ENCODE measurements at places on chromosomes 1 and 21.

DNA sequence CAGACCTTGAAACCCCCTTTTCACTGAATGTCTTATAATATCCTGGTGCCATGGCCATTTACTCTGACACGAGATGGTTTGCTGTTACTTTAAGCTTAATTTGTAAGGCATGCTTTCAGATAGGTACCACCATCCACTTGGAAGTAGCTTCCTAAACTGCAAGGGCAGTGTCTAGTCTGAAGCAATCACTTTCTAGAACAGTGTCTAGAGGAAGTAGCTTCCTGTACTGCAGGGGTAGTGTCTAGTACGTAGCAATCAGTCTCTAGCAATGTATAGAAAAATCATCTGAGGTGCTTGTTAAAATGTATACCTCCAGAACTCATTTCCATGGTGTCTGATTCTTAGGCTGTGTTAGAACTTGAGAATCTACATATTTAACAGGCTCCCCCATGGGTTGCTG, 42.5 kb downstream of the ZBTB40 start:
- no peak for DNase-seq

GRCh38 chr1:89721351-89721750, 88.4 kb downstream of the LRRC8C start:
- no peak for DNase-seq

DNA sequence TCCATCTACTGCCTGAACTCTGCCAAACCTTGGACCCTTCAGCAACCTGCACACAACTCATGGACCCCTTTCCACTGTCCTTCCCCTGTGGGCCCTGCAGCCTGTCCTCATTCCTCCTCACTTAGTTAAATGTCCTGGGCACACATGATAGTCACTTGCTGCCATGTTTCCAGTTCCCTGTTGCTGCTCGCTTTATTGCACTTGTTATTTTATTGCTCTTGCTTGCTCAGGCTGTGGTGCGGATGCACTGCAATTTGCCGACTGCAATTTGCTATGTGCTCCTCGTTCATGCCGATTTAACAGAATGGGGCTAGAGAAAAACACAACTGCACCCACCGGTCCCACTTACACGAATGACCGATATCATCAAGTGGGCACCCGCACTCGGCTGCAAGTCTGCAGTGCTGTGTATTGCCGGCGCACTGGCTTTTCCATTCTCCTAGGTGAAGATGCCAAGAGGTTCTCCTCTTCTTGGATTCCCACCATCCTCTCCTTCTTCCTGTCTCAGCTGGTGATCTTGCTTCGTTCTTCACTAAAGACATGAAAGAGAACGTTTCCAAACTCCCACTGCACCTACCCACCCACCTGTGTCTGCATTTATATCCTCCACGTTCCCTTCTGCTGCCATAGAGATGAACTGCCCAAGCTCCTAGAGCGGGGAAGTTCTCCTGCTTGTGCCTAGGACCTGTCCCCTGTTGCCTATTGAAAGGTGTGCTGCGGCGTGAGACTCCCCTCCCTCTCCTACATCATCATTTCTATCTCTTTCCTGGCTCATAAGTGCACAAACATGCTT, 45.4 kb upstream of the B3GALT5 start:
- no peak for DNase-seq

DNA sequence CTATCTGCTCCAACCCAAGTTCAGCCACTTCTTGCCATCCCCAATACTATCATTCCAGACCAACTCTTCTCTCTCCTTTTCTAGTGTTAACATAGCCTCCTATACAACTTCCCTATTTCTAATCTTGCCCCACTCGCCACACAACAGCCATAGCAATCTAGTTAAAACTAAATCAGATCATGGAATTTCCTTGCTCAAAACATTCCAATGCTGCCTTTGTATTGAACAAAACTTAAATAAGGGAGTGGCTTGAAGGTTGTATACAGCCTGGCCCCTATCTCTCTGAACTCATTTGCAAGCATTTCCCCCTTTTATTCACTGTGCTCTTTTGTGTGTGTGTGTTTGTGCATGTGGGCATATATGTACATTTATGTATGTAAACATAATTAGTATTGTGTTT, 118.1 kb upstream of the SGIP1 start:
- no peak for DNase-seq

- DNase-seq: no peak
Measured at GRCh38 chr21:44295646-44296045, 4.2 kb upstream of the PFKL start.

- no peak for DNase-seq
Measured at GRCh38 chr1:27517907-27518718, 28.1 kb upstream of the WASF2 start.

GRCh38 chr1:112332176-112333150, 63.6 kb upstream of the CTTNBP2NL start:
- no peak for DNase-seq

DNA sequence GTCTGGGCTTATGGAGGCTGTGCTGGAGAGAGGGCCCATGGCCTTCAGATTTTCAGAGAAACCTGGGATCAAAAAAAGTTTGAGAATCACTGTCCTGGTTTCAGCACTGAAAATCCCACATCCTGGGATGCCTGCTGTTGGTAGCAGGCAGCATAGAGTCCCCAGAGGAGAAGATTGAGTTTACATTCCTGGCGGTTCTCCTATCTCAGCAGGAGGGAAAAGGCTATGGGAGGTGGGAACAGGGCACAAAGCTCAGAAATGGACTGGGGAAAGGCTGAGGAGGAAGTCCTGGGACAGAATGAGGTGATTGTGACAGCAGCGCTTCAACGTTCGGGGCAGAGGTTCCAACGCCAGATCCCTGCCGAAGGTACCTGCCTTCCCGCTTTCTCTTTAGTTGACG, 103.4 kb downstream of the ETS2 start:
- no peak for DNase-seq

- DNase-seq: no peak
Measured at GRCh38 chr1:35560256-35561225, 2.9 kb downstream of the NCDN start.

- peak; percentile 43 for DNase-seq
Measured at GRCh38 chr1:74733604-74734484, 892 bp downstream of the TYW3 start.

DNA sequence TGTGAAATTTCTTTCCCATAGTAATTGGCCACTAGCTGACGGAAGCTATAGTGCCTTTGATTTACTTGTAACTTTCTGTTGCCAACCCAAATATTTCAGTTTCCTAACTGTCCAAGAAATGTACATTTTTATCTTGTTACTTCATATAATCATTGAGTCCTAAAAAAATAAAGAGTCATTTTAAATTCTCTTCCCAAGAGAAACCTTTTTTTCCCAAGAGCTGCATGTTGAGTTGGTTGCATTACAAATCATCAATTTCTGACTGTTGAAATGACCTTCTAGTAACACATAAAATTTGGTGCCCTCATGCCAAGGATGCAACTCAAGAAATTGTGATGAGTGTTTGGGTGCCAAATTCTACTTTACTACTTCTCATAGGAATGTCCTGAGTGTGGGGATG, 61.0 kb downstream of the HMCN1 start:
- DNase-seq: no peak

DNA sequence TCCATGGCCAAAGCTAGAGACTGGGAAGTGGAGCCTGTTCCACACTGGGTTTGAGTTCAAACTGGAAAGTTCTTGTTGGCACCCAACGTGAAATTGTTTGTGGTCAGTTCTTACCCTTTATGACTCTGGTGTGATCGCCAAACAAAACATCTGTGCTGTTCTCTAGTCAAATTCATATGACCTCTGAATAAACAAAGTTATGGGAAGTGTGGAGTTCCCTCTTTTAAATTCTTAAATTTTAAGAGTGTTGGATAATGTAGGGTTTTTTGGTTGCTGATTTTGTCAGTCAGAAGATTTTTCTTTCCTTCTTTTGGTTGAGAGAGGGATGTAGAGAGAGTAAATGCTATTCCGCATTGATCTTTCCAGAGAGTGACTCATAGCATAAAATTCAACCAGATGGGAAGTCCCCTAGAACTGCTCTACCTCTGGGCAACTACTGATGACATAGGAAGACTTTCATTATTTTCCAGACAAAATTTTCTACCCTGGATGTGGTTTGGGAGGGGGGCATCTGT, 36.4 kb downstream of the CHML start:
- DNase-seq: no peak

GRCh38 chr1:77888781-77889642, 588 bp downstream of the NEXN start:
- DNase-seq: no peak

DNA sequence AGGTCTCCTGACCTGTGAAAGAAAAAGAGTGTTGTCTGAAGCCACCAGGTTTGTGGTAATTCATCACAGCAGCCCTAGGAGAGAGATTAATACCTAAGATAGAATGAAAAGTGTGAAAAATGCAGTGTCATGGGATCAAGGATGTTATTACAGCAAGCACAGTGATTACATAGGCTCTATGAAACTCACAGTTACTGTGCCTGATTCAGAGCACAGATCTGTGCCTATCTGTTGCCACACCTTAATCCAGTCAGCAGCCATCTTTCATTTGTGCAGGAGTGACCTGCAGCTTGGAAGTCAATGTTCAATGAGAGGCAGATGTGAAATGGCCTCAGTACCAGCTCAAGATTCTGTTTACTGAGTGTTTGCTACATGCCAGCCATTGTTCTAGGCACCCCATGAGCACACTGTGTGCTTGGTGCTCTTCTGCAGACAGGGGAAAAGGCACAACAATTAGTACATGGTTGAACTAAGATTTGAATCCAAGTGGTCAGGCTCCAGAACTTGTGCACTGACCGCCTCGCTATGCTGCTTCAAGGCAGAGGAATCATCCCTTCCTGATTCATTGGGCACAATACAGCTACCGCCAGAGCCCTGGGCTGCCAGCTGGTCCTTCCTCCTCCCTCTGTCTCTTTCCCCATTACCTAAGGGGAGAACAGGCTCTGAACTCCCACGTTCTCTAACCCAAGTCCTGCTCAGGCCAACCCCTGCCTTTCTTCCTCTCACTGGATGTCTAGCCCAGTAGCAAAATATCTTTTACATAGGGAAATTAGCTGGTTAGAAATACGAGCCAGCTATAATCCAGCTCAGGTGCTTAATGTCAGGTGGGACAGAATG, 56.3 kb upstream of the NEK2 start:
- DNase-seq: no peak

DNA sequence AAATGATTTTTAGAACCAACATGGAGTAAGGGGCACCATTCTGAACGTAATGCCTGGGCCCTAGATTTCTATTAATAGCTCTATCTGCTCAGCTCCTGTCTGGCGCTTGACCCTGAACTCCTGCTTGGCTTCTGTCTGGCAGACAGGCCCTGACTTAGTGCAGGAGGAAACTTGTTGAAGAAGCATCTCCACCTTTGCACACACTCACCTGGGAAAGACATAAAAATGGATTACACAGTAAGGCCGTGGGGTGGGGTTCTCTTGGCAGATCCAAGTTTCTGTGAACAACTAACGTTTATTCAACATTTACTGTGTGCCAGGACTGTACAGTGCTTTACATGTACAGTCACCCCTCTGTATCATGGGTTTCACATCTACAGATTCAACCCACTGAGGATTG, 62.1 kb upstream of the CNIH3 start:
- no peak for DNase-seq

DNA sequence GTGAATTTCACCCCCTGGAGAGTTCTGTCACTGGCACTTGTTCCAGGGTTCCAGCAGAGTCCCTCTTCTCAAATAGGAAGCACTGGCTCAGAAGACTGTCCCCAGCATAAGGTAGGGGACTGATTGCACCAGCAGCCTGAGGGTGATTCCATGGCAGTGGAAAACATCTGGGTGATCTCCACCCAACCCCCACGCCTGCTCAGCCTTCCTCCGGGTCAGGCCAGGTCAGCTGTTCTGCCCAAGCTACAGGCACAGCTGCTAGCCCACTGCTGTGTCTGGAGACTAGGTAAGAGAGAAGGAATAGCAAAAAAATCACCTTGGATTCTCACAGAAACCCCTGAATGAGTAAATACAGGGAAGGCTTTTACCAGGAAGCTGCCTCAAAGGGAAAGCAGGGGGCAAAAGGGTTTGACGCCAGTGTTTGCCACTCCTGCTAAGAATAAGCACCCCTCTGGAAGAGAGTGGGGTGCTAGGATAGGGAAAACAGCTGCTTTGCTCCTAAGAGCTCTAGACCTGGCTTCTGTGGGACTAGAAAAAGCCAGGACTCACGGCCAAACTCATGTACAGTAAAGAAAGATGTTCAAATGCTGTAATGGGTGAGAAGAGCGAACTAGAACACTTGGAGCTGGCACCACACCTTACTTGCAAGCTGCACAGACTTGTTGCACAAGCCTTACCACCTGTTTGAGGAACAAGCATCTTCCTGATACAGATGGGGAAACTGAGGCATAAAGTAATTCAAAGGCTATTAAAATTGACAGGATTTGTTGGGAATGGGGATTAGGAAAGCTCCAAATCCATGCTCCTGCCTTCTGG, 1.0 kb upstream of the DENND2D start:
- DNase-seq: no peak

- no peak for DNase-seq
Measured at GRCh38 chr1:169712309-169712631, 850 bp upstream of the SELL start.

DNA sequence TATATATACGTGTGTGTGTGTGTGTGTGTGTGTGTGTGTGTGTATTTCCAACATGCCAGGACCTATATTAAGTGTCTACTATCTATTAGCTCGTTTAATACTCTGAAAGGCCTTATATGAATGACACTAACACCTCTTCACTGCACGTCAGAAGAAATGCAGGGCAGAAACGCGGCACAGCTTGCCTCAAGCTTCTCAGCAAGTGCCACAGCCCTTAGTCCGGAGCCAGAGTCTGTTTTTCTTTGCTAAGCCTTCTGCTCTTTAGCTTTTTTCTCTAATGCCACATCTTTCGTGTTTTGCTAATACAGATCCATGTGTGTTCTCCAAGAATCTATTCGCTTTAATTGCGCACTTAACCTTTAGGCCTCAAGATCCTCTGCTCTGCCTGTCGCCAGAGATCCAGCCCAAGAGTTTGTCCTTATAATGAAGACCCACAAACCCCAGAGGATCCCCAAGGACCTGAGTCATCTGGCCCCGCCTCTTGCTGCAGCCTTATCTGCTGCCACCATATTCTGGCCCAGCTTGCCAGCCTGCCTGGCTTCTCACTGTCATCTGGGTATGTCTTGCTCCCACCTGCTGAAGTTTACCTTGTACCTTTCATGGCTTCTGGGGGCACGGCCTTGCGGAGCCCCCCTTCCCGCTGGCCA, 2.0 kb upstream of the TRIM58 start:
- DNase-seq: no peak

DNA sequence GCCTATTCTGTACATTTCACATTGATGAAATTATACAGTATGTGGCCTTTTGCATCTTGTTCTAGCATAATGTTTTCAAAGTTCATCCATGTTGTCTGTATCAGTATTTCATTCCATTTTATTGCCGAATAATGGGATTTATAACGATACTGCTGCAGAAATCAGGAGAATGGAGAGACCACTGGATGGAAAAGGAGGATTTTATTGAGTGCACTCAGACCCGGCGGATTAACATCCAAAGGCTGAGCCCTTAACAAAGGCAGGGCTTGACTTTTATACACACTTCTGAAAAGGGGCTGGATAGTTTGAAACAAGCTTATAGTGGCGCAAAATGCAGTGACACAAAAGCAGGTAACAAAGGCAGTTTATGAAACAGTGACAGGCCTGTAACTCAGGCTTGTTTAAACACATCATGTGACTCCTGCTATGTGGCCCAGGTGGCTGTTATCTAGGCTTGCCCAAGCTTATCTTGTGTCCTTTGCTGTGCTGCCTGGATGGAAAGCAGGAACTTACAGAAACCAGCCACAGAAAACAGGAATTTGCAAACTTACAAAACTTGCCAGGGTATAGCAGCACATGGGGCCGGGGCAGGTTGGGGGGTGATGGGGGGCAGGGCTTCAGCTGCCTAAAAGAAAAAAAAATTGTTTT, 32.8 kb upstream of the KCNJ15 start:
- no peak for DNase-seq

GRCh38 chr1:179043907-179044306, 18.2 kb downstream of the FAM20B start:
- DNase-seq: no peak
